ENCODE measurements at places on chromosomes 6 and 20. TPM values are rescaled to one million over a fixed set of nuclear protein-coding genes. Genes with fewer than 3 reads are reported as not detected.

The MYLK4 gene
- 0.03 TPM for total RNA-seq

The PGC gene
- total RNA-seq: 0.26 TPM

The CABLES2 gene
- total RNA-seq: 9.8 TPM

DNA sequence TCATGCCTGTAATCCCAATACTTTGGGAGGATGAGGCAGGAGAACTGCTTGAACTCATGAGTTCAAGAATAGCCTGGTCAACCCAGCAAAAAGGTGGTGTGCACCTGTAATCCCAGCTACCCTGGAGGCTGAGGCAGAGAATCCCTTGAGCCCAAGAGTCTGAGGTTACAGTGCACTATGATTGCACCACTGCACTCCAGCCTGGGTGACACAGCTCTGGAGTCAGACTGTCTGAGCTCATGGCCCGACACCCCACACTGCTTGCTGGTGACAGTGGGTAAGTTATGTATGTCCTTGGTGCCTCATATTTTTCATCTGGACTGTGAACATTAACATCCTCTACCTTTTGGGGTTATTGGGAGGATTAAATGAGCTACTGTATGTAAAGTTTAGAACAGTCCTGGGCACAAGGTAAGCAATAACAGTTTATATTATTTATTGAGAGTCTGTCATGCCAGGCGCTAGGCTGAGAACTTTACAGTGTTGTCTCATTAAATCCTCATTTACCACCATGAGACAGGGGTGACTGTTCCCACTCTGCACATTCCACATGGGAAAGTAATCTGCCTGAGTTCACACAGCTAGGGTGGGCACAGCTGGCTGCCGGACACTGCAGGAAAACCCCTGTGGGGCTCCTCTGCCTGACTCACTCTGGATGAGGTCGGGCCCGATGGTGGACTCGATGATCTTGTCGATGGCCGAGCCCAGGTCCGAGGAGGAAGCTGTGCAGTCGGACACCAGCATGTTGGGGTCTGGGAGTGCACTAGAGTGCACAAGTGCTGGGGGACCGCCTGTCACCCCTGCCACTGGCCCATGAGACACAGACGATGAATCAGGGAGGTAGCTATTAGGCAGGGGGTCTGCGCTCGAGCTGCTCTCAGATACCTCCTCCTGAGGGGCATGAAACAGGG is 2.9 kb downstream of the ZNF335 start:
- DNase-seq: no peak

DNA sequence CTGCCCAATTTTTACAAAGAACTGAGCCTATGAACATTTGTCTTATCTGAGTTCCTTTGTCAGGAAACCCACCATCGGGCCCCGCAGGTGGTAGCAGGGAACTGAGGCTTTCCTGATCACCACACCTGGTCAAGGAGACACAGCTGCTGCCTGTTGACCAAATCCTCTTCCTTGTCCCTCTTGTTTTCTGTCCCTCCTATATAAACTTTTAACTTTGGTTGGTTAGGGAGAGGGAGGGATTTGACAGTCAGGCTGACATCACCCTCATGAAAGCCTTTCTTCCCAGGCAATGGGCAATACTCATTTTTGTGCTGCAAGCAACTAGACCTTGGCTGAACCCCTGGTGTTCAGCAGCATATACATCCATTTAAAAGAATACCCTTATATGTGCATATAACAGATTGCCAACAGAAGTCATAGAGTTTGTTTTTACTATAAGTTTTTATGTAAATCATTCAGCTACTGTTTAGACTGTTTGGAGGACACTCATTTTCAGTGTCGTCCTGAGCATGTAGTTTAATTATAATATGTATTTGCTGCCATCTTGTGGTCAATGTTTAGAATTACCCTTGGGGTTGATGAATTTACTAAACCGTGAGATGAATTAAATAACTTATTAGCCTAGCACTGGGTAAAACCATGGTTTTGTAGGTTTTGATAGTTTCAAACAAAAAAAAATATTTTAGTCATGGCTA is 17.0 kb downstream of the CRISP1 start:
- DNase-seq: peak; percentile 67

The TNFRSF6B gene
- total RNA-seq: 4.1 TPM

GRCh38 chr20:14445310-14445709 is 107.9 kb upstream of the FLRT3 start:
- DNase-seq: no peak

DNA sequence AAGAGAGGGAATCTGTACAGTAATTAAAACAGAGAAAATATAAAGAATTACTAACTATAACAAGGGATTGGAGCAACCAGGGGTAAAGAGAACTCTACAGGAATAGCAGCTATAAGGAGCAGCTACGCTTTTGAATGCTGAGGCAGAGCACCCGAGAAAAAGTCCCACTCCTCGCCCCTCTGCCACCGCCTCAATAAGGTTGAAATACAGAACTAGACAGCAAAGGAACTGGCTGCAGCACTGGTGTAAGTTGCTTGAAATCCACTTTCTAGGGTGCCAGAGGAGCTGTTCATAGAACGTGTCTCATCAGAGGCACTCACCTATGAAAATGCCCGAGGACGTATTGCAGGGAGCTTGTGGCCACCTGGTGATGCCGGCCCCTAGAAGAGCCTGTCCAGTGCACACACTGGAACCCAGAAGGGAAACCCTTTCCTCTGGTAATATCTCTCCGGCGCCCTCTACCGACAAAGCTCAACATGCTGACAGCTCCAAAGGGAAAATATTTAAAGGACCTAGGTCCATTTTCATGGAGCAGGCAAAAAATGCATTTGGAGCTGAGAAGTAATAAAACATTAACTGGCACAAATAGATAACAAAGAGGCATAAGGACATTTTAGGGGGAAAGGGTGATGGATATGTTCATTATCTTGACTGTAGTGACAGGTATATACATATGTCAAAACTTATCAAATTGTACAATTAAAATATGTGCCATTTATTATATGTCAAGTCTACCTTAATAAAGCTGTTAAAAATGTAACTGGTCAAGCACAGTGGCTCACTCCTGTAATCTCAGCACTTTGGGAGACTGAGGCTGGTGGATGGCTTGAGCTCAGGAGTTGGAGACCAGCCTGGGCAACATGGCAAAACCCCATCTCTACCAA is 137.4 kb upstream of the HDAC2 start:
- DNase-seq: peak; percentile 84

- DNase-seq: no peak
Observed at GRCh38 chr6:2743280-2744208, 7.2 kb downstream of the MYLK4 start.

DNA sequence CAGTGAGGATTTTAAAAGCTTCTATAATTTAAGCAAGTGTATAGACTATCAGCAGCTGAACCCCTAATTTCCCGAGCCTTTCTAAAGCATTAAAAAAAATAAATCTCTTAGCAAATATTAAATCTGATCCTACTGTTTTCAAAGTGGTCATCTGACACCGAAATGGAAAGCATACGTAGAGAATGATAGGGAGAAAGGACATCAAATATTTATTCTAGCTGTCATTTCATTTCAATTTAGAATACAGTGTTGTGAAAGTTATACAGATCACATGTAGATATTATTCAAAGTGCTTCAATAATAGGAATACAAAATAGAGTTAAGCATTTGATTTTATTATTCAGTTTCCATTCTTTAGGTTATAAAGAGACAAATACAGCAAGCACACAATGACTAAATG is 61.9 kb upstream of the PKIB start:
- no peak for DNase-seq

DNA sequence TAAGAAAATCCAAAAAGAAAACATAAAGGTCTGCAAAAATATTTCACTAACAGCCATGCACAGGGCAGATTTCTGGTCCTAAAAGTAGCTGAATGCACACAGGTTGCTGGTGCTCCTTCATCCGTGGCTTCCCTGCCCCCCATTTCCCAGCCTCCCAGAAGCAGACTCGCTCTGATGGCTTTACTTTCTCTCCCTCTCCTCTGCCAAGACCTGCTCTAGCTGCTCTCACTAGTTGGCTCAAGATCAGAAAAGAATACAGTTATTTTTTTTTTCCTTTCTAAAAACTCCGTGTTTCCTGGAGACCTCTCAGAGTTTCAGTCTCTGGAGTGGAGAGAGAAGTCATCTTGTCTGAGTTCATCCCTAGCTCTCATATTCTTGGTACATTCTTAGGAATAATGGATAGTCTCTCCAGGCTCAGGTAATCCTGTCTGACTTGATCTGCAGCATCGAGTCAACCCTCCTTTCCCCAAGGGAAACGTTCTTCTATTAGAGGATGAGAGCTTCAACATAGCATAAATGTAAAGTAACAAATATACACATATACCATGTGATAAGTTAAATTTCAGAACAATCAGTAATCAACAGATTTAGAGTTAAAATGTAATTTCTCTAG is 214.2 kb downstream of the TBC1D7 start:
- no peak for DNase-seq

The TSHZ2 gene
- 0.05 TPM for total RNA-seq

The TMEM14A gene
- total RNA-seq: 26.9 TPM

- no peak for DNase-seq
Observed at GRCh38 chr6:35213824-35214756, at the start of gene SCUBE3. Gene SCUBE3 (plus strand): TSS chr6:35213956. CDS start chr6:35214419, 463 bp downstream.

- no peak for DNase-seq
Observed at GRCh38 chr6:21214738-21215448, 378.7 kb upstream of the SOX4 start.

GRCh38 chr6:140774080-140774505 is 1358.6 kb upstream of the GJE1 start:
- DNase-seq: no peak

The GRM1 gene
- not detected for total RNA-seq

- DNase-seq: no peak
Observed at GRCh38 chr6:105453968-105454367, 51.1 kb upstream of the PREP start.

- peak; percentile 90 for DNase-seq
Observed at GRCh38 chr6:52416629-52417151, 3.5 kb upstream of the EFHC1 start.

- no peak for DNase-seq
Observed at GRCh38 chr20:2114127-2114959, 12.7 kb downstream of the STK35 start.

The PGBD1 gene
- total RNA-seq: 1.2 TPM

The TMEM242 gene
- total RNA-seq: 1.7 TPM

The SLC24A3 gene
- not detected for total RNA-seq

The PRDM1 gene
- 1.4 TPM for total RNA-seq

GRCh38 chr6:142518126-142518525 is 216.3 kb downstream of the ADGRG6 start:
- peak; percentile 48 for DNase-seq

The SLC26A8 gene
- not detected for total RNA-seq

The ID4 gene
- total RNA-seq: not detected

The GPSM3 gene
- 2.2 TPM for total RNA-seq

DNA sequence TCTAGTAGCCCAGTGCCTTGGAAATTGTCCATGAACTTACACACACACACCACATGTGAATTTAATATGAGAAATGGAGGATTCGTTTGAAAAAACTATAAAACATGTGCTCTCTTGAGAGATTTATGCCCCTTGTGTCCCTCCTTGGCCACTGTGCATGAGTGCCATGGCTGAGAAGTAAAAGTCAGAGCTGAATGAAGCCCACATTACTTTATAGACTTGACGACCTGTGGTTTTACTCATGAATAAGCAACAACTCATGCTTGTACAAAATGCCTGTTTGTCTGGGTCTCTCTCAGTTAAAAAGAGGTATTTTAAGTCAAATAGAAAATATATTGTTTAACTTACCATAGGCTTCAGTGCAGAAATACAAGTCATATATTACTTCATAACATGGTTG is 102.7 kb downstream of the KCNQ5 start:
- no peak for DNase-seq

The CDSN gene
- total RNA-seq: 0.08 TPM

DNA sequence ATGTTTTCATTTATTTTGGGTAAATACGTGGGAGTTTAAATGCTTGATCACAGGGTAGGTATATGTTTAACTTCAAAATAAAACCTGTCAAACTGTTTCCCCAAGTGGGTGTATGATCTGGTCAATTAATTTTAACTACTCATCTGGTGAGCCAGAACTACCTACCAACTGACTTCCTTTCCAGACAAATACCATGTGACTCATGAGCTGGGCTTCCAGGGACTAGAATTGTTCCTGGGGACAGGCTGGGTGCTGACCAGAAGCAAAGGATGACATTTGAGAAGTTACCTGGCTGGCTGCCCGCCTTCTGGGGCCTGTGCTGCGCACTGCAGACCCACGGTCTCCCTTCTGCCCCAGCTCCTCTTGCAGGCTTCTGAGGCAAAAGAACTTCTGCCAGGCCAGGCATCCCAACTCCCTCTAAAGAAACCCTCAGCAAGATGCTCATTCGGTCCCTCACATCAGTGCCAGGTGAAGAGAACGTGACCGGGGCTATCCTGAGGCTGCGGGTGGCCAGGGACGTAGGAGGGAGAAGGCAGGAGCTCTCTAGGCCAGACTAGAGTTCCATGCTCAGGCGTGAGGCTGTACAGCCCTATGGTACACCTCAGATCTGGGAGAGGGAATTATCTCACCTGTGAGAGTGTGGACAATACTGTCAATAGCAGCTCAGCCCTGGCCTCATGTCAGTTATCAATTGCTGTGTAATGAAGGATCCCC is 103.6 kb downstream of the JPH2 start:
- no peak for DNase-seq

The IL17F gene
- total RNA-seq: not detected

DNA sequence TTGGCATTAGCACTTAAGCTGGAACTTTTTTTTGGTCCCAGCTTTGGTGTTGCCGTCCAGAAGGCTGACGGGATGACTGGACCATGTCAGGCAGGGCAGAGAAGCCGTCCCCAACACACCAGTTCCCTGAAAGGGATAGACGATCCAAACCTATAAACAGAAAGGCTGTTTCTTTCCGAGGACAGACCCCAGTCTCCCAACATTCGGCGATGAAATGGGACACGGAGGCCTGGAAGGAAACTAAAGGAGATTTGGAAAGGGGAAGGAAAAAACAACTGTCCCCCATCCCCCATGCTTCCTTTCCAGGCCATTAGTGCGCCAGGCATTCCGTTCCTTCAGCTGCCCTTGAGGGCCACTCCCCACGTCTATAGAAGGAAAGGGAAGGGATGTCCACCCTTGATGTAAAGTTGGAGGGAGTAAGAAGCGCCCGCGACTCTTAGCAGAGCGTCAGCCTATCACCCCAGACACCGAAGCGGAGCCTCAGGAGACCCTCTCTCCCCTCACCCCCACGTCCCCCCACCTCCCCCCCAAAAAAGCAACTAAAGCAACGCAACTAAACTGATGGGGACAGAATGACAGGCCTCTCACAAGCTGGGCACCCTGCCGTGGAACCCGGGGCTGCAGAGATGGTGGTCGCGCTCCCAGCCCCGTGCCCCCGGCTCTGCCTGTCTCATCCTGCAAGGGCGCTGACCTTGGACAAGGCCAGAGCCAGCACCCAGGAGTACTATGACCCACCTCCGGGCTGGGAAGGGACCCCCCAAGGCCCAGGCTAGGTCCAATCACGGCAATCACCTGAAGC is 638 bp downstream of the BLCAP start:
- DNase-seq: peak; percentile 71

The LZTS3 gene
- 6.6 TPM for total RNA-seq

- DNase-seq: peak; percentile 49
Observed at GRCh38 chr20:14406495-14406894, 69.1 kb upstream of the FLRT3 start.

DNA sequence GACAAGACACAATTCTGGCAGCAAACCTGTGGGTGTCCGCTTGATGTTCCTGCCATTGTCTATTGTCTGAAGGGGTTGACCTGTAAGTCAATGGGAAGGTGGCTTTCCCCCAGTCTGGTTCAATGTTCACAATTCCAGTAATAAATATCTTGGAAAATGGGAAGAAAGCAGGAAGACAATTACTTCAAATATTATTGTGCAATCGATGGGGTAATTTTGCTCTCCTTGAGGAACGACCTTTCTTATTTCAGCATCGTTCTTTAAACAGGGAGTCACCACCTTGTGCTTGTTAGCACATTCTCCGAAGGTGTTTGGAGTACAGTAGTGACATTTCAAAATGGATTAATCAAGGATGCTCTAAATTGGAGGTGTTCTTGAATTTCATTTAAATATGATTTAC is 136.9 kb downstream of the BTBD3 start:
- no peak for DNase-seq

Data from HT-29 (cell line).